ENCODE measurements at places on chromosomes 12 and 14.

DNA sequence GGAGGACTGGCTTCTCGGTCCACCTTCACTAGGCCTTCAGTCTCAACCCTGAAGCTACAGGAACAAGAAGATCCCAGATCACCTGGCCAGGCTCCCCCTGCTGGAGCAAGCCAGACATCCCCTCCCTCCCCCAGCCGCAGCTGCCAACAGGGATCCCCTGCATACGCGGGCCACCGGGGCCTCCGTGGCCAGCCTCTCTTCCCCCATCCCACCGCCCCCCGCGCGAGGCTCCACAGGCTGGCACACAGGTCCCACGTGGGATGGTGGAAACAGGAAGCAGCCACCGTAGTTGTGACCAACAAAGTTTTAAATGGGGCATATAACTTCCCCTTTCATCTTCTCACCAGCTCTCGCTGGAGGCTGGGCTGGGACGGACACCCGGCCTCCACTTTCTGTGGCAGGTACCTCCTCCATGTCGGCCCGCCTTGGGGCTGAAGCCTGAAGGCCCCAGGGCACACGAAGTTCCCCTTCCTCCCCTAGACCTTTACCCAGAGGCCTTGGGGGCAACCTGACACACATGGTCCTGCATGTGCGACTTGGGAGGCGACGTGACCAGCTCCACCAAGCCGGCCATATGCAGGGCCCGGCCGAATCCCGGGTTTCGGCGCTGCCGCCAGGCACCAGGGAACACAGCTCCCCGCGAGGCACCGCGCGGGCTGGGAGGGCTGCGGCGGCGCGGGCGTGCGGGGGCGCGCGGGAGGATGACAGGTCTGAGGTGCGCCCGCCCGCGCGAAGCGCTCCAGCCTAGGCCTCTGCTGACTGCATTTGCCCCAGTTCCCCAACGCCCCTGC lies 44.4 kb upstream of the PNMA1 start:
- DNase-seq = peak; percentile 76

DNA sequence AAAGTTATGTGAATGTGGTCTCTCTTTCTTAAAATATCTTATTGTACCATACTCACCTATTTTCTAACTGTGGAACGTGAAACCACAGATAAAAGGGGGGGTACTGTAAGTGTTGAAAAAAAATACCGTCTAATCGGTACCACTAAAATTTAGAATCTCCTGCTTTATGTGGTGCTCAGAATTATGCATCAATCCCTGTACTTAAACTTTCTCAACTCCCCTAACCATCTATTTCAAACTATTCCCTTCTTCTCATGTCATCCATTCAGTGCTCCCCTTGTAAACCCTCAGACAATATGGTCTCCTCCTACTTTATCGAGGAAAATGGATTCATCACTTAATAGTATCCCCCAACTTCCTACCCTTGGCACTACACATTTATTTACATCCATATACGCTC lies 23.7 kb downstream of the DEPDC4 start:
- no peak for DNase-seq

DNA sequence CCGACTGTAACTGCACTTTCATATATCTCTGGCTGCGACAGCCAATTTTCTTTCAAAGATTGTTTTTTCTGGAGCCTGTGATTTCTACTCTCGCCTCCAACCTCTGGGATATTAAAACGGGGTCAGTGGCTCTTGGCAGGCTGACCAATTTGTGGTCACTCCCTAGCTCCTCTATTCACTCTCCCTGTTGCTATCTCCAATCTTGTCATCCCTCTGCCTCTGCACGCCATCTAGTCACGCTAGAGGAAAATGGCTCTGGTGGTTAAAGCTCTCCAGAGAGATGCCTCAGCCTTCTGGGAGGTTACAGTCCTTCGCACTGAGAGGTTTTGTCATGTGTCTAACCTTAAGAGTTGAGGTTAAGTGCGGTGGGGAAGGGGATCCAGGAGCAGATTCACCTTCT lies 59.8 kb upstream of the CISTR start:
- no peak for DNase-seq

DNA sequence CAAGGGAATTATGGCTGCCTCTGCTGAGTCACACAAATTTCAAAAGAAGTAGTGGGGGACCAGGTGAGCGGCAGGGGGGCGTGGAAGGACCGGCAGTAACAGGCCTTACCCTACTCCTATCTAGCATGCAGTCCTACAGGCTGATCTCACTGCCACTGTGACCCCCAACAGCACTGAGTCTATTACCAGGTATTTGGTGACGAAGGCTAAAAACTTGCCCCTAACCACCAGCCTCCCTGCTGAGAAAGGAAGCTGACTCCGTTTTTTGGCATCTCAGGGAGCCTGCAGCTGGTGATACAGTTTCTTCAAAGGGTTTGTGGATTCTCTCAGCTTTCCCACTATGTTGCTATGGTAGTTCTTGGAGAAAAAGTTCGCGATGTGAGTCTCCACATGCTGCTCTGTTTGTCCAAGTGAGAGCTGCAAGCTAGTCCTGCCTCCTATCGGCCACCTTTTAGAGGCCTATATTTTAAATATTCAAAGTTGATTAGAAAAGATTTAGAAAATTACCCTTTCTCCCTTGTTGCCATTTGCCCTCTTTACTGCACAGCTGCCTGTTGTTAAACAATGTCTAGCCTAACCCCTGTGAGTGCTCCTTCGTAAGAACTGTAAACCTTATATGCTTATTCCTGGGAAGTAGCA lies 57.1 kb upstream of the SLCO1B1 start:
- no peak for DNase-seq

DNA sequence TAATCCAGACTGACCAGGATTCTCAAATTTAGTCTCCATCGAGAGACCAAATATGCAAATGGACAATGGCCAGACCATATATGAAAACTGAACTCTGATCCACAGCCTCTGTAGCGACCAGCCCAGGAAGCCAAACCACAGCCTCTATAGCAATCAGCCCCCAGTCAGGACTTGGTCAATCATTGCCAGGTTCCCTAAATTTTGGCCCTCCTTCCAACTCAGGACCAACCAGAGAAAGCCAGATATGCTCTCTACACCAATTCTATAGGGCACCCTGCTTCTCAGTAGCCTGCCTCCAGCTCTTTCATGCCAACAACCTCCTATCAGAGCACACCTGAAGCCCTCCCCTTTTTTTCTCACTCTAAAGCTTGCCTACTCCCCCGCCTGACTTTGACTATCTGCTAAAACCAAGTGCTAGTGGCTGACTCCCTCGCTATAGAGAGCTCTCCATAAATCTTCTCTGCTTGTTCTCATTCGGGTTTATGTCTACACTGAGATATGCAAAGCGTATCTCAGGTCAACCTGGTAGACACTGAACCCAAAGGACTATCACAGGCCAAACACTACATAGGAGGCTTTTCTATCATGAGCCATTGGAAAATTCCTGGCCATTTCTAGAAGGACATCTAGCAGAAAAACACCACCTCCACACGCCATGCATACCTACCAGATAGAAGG lies 110.5 kb upstream of the FUT8 start:
- no peak for DNase-seq

DNA sequence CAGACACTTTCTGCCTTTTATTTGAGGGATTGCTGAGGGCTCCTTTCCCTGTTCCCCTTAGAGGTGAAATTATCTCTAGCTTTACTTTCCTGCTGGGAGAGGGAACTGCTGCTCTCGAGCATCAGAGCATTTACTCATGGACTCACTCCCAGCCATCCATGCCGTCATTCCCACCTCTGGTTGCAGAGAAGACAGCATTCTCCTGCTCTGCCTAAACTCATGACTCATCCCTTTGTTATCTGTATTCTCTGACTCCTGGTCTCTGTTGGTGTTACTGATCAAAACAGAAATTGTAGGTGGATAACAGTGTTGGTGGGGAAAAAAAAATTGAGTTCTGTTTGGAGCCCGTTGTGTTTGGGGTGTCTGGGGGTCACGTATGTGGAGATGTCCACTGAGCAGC lies 159.3 kb downstream of the TTC8 start:
- DNase-seq = no peak

DNA sequence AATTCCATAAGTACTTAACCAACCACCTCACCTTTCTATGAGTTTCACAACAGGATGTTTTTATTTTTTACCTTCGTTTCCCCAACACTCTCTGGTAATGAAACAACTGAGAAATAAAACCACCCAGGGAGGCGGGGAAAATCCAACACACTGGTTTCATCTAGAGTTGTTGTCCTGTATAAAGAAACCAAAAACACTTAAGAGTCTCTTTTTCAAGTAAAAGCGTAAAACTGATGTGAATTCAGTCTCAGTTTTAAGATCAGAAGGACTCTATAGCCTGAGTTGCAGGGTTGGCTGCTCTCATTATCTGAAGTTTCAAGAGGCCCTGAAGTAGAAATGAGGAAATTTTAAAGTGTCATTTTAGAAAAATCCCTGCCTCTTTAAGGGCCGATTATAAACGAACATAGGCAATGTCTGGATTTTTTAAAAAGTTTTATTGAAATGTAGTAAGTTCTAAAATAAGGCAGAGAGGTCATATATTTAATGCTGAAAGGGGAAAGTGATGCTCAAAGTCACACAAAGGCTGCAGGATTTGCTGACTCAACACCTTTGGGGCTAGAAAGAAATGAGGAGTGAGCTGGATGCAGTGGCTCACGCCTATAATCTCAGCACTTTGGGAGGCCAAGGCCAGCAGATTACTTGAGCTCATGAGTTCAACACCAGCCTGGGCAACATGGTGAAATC lies 27.2 kb downstream of the HIGD1C start:
- DNase-seq = no peak

DNA sequence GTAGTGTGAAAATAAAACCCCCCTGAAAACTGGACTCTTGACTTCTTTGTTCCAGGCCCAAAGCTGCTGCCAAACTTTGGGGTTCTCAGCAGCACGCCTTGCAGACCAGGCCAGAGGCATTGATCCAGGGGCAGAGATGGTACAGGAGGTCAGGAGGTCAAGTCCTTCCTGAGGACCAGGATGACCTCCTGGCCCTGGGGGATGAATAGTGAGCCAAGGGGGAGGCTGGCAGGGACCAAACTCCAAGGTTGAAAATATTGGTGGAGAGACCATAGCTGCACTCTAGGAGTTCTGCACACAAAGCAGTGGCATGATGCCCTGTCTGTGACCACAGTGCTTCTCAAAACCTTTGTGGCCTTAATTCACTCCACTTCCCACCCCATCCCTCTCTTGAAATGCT lies 12.1 kb downstream of the SLC10A1 start:
- no peak for DNase-seq

DNA sequence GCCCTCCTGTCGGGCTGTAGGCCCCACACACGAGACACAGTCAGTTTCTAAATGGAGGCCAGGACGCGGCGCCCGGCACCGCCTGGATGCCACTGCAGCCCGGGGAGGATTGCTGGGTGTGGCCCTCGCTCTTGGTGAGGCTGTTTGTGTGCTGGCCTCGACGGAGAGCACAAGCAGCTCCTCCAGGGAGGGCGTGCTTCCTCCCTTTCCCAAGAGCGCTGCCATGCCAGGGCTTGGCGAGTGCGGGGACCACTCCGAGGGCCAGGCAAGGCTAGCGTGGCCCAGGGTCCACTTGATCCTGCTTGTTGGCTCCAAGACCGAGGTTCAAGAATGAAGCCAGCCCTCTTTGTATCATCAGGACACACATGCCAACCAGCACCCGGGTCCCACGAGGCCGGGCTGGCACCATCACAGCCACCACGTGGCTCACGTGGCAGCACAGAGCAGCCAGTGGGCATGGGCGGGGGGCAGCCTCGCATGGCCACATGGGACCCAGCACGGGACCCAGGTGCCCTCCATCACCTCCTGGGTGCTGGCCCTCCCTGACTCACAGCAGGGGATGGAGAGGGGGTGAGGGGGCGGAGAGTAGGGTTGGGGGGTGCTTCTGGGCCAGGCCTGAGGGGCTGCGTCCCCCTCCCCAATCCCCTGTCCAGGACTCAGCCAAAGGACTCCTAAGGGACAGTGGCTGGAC lies 71.2 kb downstream of the NOC4L start:
- DNase-seq = no peak

Measured in ovary (tissue), 10 donors.